Upper lobe of right lung (tissue), 1 donor: ENCODE measurements at places on chromosomes 11 and 22. TPM values are rescaled to one million over a fixed set of nuclear protein-coding genes. Genes with fewer than 3 reads are reported as not detected.

Gene WBP2NL
- total RNA-seq = 1.3 TPM

Gene HTATIP2
- total RNA-seq = 59.9 TPM

Gene PHLDA2
- total RNA-seq = 15.5 TPM

Gene SHISAL1
- total RNA-seq = 1.0 TPM

Gene OR51B5
- total RNA-seq = not detected

Gene TEX12
- not detected for total RNA-seq

Gene F2
- not detected for total RNA-seq

Gene LRRN4CL
- 2.0 TPM for total RNA-seq

Gene MIOX
- not detected for total RNA-seq

Gene POU2AF2
- not detected for total RNA-seq
